ENCODE measurements at places on chromosomes 1 and 21.

DNA sequence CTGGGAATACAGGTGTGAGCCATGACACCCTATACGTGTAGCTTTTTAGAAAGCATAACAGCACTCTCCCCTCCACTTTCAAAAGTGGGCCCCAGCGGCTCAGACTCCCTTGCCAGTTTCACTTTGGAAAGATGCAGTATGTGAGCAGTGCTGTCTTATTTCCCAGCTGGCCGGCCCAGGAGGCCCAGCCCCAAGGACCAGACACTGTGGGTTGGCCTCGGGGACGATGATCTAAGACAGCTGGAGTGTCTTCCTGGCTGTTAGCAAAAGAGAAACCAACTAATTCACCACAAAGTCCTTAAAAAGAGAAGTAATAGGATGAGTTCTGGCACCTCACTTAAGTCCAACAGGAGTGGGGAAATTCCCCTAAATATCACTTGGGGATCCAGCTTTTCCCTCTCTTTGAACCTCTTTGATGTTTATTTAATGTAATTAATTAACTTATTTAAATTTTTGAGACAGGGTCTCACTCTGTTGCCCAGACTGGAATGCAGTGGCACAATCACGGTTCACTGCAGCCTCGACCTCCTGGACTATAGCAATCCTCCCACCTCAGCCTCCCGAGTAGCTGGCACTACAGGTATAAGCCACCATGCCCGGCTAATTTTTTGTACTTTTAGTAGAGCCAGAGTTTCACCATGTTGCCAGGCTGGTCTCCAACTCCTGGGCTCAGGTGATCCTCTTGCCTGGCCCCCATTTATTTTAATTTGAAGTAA lies 17.6 kb upstream of the CLIC4 start:
- DNase-seq: no peak

DNA sequence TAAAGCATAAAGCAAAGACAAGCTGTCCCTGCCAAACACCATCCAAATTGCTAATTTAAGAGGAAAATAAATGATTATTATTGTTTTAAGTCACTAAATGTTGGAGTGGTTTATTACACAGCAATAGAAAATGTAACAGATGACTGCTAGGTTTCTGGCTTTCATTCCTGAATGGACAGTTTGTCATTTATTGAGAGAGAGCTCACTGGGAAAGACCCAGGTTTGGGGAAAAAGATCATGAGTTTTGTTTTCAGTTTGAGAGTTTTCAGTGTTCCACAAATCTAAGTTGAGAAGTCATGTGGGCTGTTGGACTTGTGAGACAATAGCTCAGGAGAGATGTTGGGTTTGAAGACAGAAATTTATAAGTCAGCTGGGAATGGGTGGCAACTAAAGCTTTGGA lies 5.4 kb downstream of the GPA33 start:
- DNase-seq: no peak

DNA sequence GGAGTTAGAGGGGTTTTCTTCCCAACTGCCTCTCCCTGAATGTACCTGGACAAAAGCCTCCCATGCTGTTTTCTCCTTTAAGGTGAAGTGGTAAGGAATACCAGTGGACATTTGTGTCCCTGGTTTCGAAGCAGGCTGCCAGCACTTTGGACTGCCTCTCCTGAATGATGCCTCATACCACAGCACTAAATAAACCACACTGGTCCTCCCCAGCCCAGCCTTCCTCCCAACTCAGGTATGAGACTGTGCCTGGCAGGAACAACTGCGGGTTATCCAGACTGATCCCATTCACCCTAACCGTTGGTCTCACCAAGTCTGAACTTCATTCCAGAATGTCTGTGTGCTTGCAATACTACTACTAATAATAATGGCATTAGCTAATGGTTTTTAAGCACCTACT lies 9.3 kb downstream of the COQ8A start:
- DNase-seq: no peak

DNA sequence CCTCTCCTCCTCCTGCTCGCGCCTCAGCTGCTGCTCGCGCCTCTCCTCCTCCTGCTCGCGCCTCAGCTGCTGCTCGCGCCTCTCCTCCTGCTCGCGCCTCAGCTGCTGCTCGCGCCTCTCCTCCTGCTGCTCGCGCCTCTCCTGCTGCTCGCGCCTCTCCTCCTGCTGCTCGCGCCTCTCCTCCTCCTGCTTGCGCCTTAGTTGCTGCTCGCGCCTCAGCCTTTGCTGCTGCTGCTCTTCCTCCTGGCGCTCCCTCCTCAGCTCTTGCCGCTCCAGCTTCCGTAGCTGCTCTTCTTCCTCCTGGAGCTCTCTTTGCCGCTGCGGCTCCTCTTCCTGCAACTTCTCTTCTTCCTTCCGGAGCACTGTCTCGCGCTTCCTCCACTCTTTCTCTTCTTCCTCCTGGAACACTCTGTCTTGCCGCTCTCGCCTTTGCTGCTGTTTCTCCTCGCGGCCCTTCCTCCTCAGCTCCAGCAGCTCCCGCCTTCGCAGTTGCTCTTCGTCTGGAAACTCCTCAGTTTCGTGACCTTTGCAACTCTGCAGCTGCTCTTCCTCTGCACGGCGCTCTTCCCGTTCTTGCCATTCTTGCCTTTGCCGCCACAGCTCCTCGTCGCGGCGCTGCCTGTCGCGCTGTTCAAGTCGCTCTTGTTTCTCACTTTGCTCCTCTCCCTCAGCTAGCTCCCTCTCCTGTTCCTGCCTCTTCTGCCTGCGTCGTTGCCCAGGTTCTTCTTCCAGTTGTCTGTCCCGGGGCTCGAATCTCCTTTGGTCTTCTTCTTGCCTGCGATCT lies 3.0 kb downstream of the TCHH start:
- peak; percentile 6 for DNase-seq

DNA sequence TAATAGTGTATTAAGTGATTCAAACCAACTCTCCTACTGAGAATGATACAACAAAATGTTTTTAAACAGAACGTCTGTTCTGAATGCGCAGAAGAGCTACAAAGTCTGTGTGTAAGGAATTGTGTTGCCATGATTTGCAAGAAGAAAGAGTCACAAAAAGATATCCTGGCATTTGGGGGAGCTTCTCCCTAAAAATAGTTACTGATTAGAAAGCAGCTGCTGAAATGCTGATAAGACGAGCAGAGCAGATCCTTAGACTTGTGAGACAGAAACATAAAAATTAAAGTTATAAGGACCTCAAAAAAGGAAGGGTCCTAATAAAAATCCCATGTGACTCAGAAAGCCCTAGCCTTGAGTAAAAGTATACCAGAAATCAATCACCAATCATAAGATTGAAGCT lies 54.9 kb upstream of the CRB1 start:
- no peak for DNase-seq

DNA sequence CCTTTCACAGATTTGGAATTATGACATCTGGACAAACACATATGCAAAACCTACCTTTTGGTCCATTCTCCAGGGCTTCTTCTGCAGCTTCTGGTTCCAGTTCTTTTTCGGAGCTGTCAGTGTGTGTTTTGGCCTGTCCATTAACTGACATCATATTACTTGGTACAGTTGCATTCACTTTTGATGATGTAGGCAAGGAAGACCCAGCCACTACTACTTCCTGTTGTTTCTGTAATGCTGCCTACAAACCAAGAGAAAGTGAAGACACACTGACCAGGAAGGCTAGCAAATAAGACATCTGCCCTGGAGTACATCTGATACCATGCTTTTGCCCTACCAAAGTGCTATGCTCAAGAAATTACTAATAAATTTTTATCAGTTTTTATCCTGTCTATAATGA lies 31.9 kb downstream of the ACBD3 start:
- no peak for DNase-seq

GRCh38 chr1:110002695-110003094 lies 18.1 kb downstream of the AHCYL1 start:
- no peak for DNase-seq

DNA sequence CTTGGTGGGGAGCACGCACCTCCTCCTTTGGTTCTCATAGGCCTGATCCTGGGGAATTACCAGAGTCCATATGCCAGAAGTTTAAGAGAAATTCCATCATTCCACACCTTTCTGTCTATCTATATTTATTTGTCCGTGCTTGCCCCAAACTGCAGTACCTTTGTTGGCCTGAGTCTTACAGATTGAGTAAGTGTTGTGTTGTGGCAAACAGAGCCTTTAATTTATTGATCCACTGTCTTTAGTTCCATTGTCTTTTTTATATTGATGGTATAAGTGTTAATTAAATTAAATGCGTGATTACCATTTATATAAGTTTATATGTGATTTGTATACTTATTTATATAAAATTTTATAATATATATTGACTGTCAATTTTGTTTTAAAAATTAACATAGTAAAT lies 4.9 kb downstream of the SH3BGR start:
- no peak for DNase-seq

GRCh38 chr21:44982558-44983250 lies 42.9 kb downstream of the SLX9 start:
- DNase-seq: no peak

DNA sequence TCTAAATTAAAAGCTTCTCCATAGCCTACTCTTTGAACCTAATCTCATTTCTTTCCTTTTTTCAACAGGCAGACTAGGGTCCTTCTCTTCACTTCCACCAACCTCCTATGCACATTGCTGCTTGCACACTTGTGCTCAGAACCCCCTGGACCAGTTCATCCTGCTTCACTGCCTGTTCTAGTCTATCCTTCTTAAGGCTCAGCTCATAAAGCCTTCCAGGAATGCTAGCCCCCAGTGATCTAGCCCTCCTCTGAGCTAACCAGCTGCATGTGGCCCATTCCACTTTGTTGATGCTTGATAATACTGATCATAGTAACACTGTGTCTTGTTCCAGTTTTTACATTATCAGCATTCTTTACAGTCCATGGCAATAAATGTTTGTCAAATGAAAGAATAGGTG lies 22.9 kb upstream of the PHGDH start:
- DNase-seq: no peak

- DNase-seq: no peak
Measured at GRCh38 chr1:67338642-67339041, 31.0 kb downstream of the IL12RB2 start.

DNA sequence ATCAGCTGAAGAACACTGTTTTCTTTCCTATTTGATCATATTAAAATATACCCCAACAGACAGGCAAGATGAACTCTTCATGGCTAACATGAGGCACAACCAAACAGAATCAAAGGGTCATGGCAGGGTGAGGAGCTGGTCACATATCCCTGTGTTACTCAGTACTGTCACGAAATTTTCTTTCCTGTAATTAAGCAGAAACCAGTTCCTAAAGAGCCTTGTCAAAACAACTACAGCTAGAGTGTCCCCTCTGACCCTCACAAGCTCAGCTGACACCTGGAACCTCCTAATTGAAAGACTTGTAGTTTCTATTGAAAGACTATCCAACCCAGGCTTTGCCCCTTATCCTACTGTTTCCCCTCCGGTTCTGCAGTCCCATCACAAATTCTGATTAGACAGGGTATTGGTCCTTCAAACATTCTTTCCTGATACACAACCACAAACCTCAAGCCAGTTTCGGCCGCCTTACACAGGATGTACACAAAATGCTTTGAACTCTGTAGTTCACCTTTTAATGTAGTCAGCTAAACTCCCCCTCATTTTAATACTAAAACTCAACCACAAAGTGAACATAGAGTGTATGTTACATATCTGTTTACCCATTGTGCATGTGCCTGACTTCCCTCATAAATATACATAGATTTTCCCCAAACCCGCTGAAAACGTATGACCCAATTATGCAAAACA lies 651.9 kb downstream of the MRPL39 start:
- no peak for DNase-seq

GRCh38 chr1:15835741-15836510 lies 11.6 kb upstream of the SPEN start:
- peak; percentile 86 for DNase-seq

DNA sequence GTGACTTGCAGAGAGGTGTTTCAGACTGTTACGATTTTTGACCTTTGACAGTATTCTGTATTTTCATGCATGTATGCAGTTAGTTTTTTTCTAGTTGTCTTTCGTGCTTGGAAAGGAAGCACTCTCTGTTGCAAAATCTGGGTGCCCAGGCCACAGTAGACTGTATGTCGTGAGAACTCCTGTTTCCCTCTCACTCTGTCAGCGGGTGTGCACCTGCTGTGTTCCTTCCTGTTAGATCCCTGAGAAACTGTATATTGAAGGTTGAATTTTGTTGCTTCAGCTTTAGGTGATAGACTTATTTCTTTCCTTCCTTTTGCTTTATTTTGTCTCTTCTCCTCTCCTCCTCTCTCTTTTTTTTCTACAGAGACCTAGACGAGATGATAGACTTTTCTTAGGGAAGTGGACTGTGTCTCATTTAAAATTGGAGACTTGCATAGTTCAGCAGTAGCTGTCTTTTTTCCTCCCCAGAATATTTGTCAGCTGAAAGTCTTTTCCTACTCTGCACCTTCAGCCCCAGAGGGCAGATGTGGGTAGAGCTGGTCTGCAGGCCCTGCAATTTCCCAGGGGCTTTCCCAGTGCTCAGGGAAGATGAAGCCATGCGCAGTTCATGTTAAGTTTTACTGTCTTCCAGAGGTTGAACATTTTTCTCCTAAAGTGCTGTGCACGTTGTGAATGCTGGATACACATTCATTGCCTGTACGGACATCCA lies 1.4 kb downstream of the TRAPPC10 start:
- no peak for DNase-seq

GRCh38 chr1:33348194-33348593 lies 27.3 kb upstream of the A3GALT2 start:
- no peak for DNase-seq

DNA sequence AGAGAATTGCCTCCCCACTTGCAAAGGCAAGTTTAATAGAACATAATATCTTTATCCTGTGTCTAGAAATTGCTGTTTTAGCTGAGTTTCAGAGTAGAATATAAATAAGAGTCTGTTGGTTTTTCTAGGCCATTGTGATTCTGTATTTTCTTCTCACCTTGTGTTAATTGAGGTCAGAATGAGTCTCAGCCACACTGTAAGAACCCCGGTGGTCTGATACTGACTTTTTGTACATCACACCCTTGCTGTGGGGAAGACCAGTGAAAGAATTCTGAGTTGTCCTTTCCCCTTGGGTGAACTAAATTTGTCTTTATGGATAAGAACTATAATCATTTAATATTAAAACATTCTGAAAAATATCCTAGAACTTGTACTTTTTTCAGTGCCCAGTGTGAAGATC lies 6.8 kb downstream of the HIPK1 start:
- no peak for DNase-seq

DNA sequence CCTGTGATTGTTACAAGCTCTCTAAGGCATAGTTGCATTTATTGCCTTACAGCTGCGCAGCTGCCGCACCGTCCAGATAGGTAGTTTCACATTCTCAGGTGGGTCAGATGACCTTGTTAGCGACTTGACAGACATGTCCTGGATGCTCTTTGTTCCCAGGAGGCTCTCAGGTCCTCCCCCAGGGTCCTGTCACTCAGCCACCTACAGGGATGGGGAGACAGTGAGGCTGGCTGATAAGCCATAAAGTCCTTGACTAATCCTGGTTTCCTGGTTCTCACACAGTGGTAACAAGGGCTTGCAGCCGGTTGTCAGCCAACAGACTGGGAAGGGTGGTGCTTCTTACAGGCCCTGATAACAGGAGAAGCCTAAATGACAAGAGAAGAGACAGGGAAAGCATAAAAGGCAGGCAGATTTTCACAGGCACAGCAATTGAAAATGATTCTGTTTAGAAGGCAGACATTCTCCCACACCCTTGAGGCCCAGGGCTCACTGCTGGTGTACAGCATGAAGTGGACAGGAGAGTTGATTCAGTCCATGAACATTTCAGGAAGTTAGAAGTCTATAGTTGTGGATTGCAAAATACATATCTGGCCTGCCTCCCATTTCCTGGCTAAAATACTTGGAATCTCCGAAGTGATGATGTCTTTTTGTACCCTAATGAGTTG lies 2.9 kb downstream of the ARF1 start:
- no peak for DNase-seq

Data from iPS-NIHi11 (cell line).